ENCODE measurements at places on chromosomes 2 and 18. TPM values are rescaled to one million over a fixed set of nuclear protein-coding genes. Genes with fewer than 3 reads are reported as not detected.

- DNase-seq: no peak
Observed at GRCh38 chr18:79548077-79548450, 131.5 kb upstream of the CTDP1 start.

- no peak for DNase-seq
Observed at GRCh38 chr2:209638346-209638745, 133.3 kb upstream of the UNC80 start.

DNA sequence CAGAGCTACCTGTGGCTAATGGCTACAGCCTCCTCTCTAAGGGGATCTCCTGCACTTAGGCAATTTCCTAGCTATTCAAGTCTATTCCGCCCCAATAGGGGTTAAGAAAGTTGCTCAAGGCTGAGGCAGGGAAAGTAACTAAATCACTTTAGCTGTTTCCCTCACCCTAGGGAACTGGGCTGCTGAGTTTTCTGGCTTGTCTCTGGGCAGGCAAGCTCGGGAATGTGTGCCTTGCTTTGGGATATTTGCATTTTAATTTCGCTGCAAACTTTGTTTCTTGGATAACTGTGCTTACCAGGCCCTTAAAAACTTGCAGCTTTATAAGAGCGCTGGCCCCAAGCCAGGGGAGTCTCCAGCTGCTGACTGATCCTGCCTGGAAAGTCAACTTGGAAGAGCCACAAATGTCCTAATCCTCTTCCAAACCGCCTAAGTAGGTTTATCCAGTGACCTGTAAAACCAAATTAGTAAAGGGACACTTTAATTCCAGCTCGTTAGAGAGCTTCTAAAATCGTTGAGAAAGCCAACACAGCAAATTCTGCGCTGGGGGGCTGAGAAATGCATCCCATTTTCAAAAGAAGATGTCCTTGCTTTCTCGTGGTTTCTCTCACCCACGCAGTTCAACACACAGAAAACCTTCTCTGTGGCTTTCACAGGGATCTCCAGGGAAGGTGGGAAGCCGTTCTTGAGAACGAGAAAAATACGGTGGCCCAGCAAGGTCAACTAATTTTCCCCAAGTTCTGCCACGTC lies 59.5 kb upstream of the SP3 start:
- DNase-seq: no peak

UGT1A9 gene
- not detected for total RNA-seq

MEIS1 gene
- not detected for total RNA-seq

DNA sequence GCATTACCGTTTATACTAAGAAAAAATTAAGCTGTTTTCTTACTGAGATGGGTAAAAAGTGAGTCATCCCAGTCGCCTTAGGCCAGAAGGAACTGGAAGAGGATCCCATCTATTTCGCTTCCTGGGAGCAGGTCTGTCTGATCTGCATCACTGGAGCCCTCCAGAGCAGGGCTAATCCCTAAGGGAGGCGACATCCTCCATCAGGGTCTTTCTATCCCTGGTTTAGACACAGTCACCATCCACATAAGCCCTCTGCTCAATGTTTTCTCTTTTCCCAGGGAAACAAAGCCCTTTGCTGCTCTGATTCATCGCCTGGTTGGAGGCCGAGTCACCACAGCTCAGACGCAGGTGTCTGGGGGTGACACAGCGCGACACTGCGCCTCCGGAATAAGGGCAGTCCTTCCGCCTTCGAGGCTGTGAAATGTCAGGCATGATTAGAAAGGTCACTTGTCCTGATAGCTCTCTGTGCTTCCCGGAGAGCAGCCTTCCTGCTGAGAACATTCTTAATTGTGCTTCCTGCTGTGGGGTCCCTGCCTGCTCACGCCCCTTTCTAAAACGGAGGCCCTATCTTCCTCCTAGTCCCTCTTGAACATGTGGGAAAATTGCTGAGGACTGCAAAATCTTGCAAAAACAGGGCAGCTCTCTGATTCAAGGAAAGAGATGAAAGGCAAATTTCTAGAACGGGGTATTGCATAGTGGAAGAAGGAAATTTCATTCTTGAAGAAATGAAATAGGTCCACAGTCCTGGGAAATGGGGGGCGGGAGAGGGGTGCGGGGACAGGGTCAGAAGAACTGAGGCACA lies 56.3 kb downstream of the MARCHF4 start:
- DNase-seq: no peak

ANKRD53 gene
- not detected for total RNA-seq

TMEM163 gene
- total RNA-seq: not detected

- DNase-seq: no peak
Observed at GRCh38 chr18:73707035-73707434, 440.6 kb downstream of the FBXO15 start.

DNA sequence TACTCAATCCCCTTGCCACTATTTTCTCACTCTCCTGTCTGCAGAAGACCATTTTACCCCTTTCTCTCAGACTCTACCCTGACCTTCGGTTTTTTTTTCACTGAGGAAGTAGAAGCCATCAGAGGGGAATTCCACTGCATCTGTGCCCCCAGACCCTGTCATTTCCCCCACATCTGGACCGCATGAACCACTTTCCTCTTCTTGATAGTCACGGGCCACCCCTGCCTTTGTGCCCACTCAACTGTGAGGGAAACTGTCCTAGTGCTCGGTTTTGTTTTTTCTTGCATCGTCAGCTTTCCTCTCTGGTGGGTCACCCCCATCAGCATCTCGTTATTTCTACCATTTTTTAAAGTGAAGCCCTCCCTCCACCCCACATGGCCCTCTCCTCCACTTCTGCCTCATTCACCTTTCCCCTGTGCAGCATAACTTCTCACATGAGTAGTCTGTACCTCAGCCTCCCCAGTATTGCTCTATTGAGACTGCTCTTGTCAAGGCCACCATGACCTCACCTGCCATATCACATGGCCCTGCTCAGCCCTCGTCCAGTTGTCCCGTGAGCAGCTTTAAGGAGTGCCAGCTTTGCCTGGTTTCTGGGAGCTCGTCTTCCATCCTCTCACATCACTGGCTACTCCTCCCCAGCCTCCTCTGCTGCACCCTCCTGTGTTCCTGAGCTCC lies 32.4 kb downstream of the TMEM87B start:
- no peak for DNase-seq

GRCh38 chr2:51997571-51997970 lies 965.6 kb upstream of the NRXN1 start:
- DNase-seq: no peak

GRCh38 chr2:208479342-208479741 lies 72.8 kb downstream of the PTH2R start:
- DNase-seq: no peak

DNA sequence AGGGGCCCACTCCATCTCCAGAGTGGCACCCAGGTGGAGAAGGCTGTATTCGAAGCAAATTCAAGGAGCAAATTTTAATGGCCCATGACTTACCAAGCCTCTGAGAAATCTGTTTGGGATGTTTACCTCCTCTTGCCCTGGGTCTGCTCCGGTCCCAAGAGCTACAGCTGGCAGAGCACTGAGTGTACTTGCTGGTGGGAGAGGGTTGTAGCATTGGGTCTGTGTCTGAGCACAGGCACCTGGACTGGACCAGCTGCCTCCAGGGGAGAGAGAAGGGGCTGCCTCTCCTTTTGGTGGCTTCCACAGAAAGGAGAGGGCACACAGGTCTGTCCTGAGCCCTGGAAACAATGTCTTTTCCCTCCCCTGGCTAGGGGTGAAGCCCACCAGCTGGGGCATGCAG lies 9.8 kb downstream of the EN1 start:
- no peak for DNase-seq

DNA sequence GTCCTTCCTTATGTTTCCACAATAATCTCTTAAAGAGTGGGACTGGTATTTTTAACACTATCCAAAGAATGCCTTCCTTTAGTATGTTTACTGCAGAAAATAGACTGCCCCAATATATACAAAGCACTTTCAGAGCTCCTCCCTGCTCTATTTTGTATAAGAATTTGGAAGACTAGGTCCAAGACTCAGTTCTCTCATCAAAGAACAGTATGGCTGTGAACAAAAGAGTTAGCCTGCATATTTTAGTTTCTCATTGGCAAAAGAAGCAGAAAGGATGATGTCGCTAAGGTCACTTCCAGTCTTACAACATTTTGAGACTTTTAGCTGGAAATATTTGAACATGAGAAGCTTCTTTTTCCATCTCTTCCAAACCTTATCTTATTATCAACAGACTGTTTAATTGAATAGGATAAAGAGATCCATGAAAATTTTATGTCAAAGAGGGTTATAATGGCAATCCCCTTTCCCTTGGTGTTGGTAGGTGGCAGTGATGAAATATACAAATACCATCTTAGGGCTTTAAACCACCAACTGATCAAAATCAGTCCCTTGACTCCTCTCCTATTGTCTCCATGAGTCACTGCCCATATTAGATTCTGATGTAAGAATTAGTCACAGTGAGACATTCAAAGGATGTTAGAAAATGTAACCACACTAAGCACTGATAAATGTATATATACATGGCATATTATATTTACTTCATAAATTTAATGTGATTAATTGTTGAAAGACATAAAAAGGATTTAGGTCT lies 266.9 kb upstream of the DSEL start:
- DNase-seq: no peak

ACTR1B gene
- 143 TPM for total RNA-seq

DNA sequence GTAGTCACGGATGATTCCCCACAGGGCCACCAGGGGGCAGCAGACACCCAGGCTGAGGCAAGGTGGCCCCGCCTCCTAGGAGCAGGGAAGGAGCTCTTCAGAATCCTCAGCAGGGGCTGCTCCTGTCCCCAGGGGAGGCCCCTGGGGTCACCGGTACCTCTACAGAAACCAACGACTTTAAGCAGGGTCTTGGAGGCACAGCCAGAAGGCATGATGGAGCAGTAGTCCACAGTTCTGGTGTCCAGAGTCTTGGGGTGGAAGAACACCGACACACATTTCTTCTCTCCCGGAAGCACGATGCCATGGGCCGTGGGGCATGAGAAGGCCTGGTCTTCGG lies 11.5 kb downstream of the CFAP65 start:
- peak; percentile 86 for DNase-seq

NBAS gene
- total RNA-seq: 40.9 TPM

POLE4 gene
- 48.4 TPM for total RNA-seq

UGT1A5 gene
- total RNA-seq: not detected

- DNase-seq: no peak
Observed at GRCh38 chr18:55998071-55998522, 410.1 kb upstream of the TCF4 start.

DNA sequence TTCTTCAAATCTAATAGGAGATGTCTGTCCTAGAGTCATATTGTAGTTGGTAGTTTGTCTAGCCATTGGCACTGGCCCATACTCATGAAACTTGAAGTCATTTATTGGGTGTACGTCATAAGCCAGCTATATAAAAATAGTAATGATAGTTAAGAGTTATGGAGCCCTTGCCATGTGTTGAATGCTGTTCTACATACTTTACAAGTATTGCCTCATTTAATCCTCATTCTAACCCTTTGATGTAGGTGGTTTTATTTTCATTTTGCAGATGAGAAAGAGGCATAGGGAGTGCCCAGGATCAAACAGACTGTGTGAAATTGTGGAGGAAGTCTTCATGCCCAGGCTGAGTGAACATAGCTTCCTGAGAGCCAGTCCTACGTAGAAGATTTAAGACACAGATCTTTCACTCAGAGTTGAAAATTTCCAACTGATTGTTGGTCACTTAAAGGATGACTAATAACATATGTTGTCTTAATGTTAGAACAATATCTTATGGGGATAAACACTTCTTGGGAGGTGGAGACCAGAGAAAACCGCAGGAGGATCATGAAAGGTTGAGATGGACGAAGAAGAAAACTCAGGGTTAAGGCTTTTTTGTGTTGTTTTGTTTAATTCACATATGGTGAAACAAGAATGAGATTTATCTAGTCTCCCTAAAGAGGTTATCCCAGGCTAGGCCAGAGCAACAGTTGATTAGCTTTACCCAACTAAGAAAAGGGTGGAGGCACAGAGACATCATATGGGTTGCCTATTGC lies 156.0 kb downstream of the CERS6 start:
- DNase-seq: no peak

- no peak for DNase-seq
Observed at GRCh38 chr2:237895544-237896506, 36.4 kb downstream of the RAMP1 start.

DNA sequence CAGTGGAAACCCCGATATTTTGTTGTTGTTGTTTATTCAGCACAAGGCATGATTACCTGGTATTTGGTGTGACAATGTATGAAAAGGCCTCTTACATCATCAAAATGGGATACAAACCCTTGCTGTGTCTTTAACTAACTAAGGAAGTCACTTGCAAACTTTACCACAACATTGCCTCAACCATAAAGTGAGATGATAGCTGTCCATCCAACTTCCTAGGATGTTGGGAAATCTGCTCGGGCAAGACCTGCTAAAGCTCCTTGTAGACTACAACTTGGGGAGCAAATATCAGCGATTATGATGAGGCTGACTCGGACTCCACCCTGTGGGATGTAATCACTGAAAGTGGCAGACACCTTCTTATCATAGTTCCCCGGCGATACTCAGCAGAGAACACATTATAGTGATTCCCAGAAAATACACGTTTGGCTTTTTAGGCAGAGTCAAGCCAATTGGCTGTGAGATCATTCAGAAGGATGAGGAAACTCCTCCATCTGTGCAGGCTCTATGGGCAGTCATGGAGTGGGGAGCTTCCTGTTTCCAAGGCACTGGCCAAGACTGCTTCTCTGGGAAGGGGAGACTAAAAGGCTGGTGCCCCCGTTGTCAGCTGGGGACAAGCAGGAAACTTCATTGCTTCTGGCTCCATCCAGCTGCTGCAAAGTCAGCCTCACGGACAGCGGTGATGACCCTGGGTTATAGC lies 289.0 kb downstream of the RNF144A start:
- no peak for DNase-seq

TXNL1 gene
- 72.8 TPM for total RNA-seq

Measured in activated CD8-positive, alpha-beta T cell treated with anti-CD3 and anti-CD28 coated beads for 36 hours (primary cell).